M059J (cell line): ENCODE measurements at places on chromosomes 7 and 10. TPM values are rescaled to one million over a fixed set of nuclear protein-coding genes. Genes with fewer than 3 reads are reported as not detected.

DNA sequence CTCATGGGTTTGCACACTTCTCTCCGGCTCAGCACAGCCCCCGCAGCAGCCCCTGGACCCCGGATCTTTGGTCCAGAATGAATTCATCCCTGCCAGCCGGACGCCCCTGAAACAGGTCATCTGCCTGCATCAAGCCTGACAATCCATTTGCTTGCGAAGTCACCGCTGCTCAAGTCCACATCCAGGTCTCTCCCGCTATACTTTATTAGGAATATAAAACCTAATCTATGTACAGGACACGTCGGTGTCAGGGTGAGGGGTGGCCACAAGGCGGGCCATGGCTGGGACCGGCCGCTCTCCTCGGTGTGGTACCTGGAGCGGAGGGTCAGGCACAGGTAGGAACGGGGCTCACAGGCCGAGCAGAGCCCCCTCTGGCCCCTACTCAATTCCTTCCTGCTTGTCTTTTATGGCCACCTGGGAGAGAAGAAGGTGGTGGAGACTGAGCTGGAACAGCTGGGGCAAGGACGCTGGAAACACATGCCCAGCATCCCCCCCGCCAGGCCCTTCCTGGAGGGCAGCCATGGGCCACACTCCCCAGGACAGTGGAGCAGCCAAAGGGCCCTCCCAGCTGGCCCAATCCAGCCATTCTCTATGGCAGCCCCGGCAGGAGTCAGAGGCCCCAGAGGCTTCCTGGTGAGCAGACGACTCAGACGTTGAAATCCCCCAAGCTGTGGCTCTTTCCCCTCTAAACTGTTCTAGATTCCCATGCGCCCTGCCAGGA is 5.3 kb downstream of the POLR2J start:
- no peak for DNase-seq

Gene GPR37
- total RNA-seq = 3.8 and 6.2 TPM in 2 replicates

DNA sequence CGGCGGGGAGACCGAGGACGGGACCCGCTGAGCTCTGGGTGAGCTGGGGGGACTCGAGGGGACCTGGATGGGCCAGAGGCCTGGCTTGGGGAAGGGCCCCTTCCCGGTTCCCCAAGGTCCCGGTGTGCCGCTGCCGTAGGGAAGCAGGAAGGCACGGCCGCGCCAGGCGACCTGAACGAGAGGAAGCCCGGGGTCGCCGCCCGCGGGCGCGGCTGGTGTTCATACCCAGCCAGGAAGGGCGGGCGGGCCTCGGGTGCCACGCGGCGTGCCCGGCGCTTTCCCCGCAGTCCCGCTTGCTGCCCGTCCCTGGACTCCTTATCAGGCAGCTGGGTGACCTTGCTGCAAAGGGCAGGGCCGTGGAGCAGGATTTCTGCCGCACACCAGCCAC is 38.0 kb downstream of the ZNF777 start:
- DNase-seq = no peak

GRCh38 chr7:67311901-67312300 is 315.3 kb downstream of the TYW1 start:
- DNase-seq = no peak

Gene SPDYE1
- total RNA-seq = not detected in 2 replicates

DNA sequence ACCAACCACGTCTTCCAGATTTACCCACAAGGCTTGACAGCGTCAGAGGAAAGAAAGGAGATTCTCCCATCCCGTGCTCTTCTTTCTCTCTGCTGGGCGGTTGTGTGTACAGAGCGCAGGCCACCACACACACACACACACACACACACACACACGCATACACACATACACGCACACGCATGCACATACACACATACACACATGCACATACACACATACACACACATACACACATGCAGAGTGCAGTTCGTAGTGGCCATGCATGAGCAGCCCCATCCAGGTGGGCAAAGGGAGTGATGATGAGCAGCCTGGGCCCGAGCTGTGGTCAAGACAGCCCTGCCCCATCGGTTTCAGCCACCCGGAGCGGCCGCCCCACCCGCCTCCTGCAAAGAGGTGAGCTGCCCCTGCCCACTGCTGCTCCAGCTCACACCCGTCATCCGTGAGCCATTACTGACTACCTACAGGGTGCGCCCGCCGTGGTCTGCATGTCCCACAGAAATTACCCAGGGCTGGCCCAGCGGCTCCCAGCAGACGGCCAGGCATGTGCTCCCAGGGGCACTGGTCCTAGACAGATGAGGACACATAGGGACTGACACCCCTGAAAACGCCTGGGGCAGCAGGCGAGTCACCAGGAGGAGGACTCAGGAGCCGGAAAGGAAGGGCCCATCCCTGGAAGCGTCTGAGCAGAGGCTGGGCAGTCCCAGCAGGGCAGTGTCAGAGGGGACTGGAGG is 69.6 kb downstream of the ASB13 start:
- peak; percentile 76 for DNase-seq

Gene IGFBP3
- total RNA-seq = 20.1 and 23.3 TPM in 2 replicates

GRCh38 chr10:119713744-119714483 is 11.9 kb upstream of the INPP5F start:
- no peak for DNase-seq

Gene WNT8B
- total RNA-seq = not detected in 2 replicates

DNA sequence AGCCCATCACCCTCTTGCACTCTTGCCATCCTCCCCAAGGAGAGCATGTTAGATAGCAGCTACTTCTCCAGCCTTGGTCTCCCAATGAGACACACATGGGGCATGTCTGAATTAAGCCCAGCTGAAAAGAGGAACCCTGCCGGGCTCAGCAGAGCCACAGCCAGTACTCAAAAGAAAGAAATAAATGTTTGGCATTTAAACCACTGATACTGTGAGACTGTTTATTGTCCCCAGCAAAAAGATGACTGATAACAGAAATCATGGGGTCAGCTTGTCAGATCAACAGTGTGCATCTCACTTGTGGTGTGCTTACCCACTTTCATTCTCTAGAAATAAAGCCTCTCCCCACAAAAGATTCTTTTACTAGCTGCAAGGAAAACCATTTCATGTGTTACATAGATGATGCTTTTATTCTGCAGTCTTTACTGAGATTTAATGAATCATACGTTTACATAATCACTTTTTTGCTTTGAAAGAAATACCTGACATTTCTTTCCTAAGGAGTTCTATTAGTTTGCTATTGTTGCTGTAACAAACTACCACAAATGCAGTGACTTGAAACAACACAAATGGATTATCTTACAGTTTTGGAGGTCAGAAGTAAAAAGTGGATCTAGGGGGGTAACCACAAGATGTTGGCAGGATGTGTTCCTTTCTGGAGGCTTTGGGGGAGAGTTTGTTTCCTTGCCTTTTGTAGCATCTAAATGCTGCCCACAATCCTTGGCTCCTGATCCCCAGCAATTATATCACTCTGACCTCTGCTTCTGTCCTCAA is 20.9 kb downstream of the ANKRD7 start:
- DNase-seq = peak; percentile 37

Gene FOXI2
- total RNA-seq = not detected in 2 replicates

Gene TEX47
- total RNA-seq = not detected in 2 replicates

DNA sequence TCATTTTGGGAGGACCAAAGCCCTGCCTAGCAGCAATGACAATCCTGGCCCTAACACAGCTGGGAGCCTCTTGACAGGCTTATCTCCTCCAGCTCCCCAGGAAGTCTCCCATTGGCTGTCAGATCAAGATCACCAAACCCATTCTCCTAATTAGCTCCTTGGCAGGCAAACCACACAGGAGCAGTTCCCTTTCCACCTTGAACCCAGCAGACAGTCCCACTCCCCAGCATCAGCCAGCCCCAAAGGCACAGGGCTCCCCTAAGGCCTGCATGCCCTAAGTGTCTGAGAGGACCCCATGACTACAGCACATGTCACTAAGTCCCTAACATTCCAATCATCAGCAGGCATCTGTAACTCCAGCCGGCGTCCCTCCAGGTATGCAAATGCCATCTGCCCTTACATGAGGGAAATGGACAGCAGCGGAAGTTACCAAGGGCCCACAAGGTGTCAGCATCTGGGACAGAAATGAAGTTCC is 348.5 kb downstream of the KCNMA1 start:
- DNase-seq = no peak

Gene AFAP1L2
- 0.44 and 1.7 TPM in 2 replicates for total RNA-seq

- peak; percentile 42 for DNase-seq
These were observed 1.4 kb downstream of the HTRA1 start for GRCh38 chr10:122462533-122463465.

- DNase-seq = no peak
These were observed 18.0 kb downstream of the UPP1 start for GRCh38 chr7:48106906-48107659.

DNA sequence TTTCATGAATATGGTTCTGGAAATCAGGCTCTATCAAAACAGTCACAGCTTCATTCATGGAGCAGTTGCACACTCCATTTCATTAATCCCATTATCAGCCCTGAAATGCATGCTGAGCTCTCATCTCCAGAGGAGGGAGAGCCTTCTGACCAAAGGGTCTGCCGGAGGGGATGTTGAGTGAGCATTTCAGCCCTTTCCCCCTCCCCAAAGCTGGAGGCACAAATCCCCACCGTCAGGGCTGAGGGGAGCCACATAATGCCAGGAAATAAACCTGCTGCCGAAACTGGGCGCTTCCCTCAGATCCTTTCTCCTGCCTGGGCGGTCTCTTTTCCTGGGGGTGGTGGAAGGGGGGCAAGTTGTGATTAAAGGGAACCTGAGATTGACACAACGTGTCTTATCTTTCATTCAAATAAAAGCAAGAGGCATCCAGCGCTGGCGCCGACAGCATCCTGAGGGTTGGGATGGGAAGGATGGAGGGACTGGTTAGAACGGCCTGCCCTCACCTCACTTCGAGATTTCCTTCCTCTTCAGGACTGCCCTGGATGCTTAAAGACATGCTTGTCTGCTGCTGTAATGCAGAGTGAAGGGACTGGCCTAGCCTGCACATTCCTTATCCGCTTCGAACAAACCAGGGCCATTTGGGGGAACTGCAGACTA is 71.6 kb downstream of the TLL2 start:
- DNase-seq = no peak

- DNase-seq = peak; percentile 62
These were observed 13.1 kb downstream of the GNAI1 start for GRCh38 chr7:80147543-80148391.

Gene ADCY1
- total RNA-seq = 2.5 and 4.0 TPM in 2 replicates

GRCh38 chr10:77716458-77717317 is 79.1 kb upstream of the KCNMA1 start:
- DNase-seq = no peak

DNA sequence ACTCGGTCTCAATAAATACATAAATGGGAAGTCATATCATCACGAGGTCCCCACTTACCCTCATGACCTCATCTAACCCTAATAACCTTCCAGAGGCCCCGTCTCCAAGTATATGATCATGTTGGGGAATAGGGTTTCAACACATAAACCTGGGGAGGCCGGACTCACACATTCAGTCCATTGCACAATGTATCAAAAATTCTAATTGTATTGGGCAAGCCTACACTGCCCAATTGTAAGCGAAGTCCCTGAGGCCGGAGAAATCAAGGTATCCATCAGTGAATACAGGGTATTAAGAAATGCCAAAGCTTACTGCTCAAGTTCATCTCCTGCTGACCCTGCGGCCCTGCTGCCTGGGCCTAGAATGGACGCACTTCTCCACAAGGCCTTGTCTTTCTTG is 69.6 kb downstream of the PARP12 start:
- DNase-seq = no peak

GRCh38 chr7:31256506-31256905 is 84.0 kb downstream of the NEUROD6 start:
- DNase-seq = no peak

DNA sequence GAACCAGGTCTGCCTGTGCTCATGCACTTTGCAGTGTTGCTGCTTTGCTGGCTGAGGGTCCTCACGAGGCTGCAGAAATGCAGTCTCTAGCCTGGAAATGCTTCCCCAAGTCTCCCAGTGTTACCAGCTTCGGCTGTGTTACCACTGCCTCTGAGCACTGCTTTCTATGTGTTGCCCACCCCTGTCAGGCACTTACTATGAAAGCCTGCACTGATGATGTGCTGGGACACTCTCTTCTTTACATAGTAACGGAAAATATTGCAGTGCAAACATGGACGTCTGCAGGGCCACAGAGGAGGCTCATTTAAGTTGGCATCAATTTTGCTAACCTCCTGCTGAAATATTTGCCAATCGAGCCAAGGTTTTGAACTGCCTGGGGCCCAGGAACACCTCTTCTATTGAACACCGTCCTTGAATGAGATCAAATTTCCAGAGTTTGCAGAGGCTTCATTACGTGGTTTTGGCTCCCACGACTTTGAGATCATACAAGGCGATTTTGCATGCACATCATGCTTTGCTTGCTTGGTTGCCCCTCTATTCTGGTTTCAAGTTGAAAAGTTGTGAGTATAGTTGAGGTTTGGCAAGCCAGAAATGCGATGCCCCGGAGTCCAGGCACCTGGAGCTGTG is 404.7 kb upstream of the PODXL start:
- no peak for DNase-seq

GRCh38 chr7:70037171-70037933 is 439.1 kb downstream of the AUTS2 start:
- no peak for DNase-seq

- no peak for DNase-seq
These were observed 247 bp downstream of the PARD3 start for GRCh38 chr10:34814913-34815184.
